ENCODE measurements at places on chromosomes 12 and 14. TPM values are rescaled to one million over a fixed set of nuclear protein-coding genes. Genes with fewer than 3 reads are reported as not detected.

Gene YAF2
- total RNA-seq = 49.8 TPM

DNA sequence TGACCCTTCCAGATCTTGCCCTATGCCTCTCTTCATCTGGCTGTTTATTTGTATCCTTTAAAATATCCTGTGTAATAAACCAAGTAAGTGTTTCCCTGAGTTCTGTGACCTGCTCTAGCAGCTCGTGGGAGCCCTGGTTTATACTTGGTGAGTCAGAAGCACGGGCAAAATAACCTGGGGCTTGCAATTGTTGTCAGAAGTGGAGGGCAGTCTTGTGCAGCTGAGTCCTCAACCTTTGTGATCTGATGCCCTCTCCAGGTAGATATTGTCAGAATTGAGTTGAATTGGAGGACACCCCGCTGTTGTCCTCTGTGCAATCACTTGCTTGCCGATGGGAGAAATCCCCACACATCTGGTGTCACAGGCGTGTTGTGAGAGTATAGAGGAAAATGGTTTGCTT is 62.5 kb upstream of the PRICKLE1 start:
- no peaks in the 10 kb centered on the region for H3K36me3 ChIP-seq
- no peak overlapping the region for H3K4me3 ChIP-seq
- H3K27ac ChIP-seq = no peak overlapping the region
- no peaks in the 10 kb centered on the region for H3K4me1 ChIP-seq

DNA sequence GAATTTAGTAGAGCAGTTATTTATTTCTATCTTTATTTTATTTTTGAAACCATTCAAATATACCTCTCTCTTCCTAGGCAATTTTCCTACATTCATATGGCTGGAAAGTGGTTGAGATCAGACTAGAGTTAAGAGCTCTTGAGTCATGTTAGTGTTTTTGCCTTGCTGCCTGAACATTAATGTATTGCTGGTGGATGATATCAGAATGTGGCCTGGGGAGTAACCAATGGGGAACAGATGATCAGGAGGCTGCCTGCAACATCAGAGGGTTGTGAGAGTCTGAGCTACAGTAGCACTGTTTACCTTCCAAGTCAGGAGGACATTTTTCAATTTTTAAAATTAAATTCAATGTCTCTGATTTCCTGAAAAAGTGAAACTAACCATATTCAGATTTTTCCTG is 166.3 kb upstream of the TRHDE start:
- no peaks in the 10 kb centered on the region for H3K36me3 ChIP-seq
- no peaks in the 10 kb centered on the region for H3K27me3 ChIP-seq
- no peaks in the 10 kb centered on the region for H3K4me1 ChIP-seq
- H3K27ac ChIP-seq = no peak overlapping the region

DNA sequence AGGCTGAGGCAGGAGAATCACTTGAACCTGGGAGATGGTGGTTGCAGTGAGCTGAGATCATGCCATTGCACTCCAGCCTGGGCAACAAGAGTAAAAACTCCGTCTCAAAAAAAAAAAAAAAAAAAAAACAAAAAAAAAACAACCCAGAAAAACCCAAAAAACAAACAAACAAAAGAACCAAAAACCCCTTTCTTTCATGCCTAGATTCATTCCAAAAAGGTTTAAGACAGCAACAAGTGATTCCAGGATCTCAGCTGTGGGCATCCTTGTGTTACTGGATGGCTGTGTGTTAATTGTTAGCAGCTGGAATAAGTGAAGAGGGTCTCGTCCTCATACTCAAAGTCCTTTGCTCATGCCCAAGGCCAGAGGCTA is 9.4 kb downstream of the GPRC5A start:
- H3K27ac ChIP-seq = peak overlapping the region; percentile 99
- H3K27me3 ChIP-seq = no peaks in the 10 kb centered on the region
- H3K4me3 ChIP-seq = no peak overlapping the region
- peaks cover 2% of the 10 kb centered on the region for H3K4me1 ChIP-seq

GRCh38 chr14:82047777-82048470 is 514.3 kb upstream of the SEL1L start:
- H3K27ac ChIP-seq = no peak overlapping the region
- H3K4me1 ChIP-seq = no peaks in the 10 kb centered on the region
- no peak overlapping the region for H3K4me3 ChIP-seq
- no peak for DNase-seq
- H3K36me3 ChIP-seq = no peaks in the 10 kb centered on the region
- no peaks in the 10 kb centered on the region for H3K27me3 ChIP-seq

DNA sequence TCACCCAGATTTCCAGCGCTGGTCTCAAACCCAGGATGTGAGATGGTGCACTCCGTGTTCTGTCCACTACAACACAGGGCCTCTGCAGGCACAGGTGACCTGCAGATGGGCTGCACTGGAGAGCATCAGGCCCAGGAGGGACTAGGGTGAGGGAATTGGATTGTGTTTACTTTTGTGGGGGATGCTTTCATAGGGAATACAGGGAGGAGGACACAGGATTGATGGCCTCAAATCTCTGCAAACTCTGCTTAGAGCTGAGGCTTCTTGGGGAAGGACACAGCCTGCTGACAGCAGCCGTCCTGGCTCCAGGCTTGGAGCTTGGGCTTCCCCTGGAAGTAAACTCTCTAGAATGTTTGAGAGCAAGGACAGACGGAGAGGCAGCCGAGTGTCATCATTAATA is 57.1 kb downstream of the NTF3 start:
- H3K4me1 ChIP-seq = peaks cover 1% of the 10 kb centered on the region
- no peak for DNase-seq
- H3K27ac ChIP-seq = peak overlapping the region; percentile 99
- no peak overlapping the region for H3K4me3 ChIP-seq

Gene ATXN2
- total RNA-seq = 97.5 TPM

DNA sequence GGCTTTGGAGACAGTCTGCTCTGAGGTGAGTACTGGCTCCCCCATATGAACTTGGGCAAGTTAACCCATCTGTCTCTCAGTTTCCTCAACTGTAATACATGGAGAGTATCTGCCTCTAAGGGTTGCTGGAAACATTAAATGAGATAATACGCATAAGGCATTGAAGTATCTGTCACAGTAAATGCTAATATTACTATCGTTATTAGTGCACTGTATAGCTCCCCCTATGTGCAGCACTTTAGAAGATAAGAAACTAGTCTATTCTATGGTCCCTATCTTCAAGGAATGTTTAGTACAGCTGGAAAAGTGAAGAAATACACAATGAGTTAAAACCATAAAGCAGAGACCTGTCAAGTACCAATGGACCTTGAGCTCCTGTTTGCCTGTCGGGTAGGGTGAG is 51.7 kb upstream of the CFL2 start:
- H3K4me3 ChIP-seq = no peak overlapping the region
- H3K27ac ChIP-seq = no peak overlapping the region
- no peaks in the 10 kb centered on the region for H3K27me3 ChIP-seq
- no peaks in the 10 kb centered on the region for H3K4me1 ChIP-seq
- no peaks in the 10 kb centered on the region for H3K36me3 ChIP-seq

Gene MTA1
- 111 TPM for total RNA-seq

- H3K27ac ChIP-seq = no peak overlapping the region
- H3K27me3 ChIP-seq = no peaks in the 10 kb centered on the region
- no peaks in the 10 kb centered on the region for H3K36me3 ChIP-seq
- DNase-seq = no peak
- no peaks in the 10 kb centered on the region for H3K4me1 ChIP-seq
These were observed 111.0 kb upstream of the PZP start for GRCh38 chr12:9319044-9319841.

GRCh38 chr12:51405801-51406207 is 14.6 kb upstream of the GALNT6 start:
- H3K27ac ChIP-seq = no peak overlapping the region
- DNase-seq = no peak
- no peaks in the 10 kb centered on the region for H3K4me1 ChIP-seq
- H3K4me3 ChIP-seq = no peak overlapping the region

Gene KLRD1
- 6.5 TPM for total RNA-seq

GRCh38 chr14:103887170-103887501 is 39.8 kb upstream of the PPP1R13B start:
- no peaks in the 10 kb centered on the region for H3K27me3 ChIP-seq
- no peak overlapping the region for H3K27ac ChIP-seq
- H3K4me1 ChIP-seq = no peaks in the 10 kb centered on the region
- H3K36me3 ChIP-seq = no peaks in the 10 kb centered on the region
- no peak for DNase-seq

- no peak overlapping the region for H3K27ac ChIP-seq
- H3K4me3 ChIP-seq = no peak overlapping the region
- peaks cover 3% of the 10 kb centered on the region for H3K27me3 ChIP-seq
- H3K36me3 ChIP-seq = no peaks in the 10 kb centered on the region
These were observed 482.8 kb upstream of the TBX3 start for GRCh38 chr12:115166698-115167315.

- H3K27me3 ChIP-seq = no peaks in the 10 kb centered on the region
- H3K4me3 ChIP-seq = no peak overlapping the region
- DNase-seq = no peak
- H3K27ac ChIP-seq = no peak overlapping the region
- H3K4me1 ChIP-seq = no peaks in the 10 kb centered on the region
- H3K36me3 ChIP-seq = peaks cover 8% of the 10 kb centered on the region
These were observed 18.6 kb downstream of the PEX5 start for GRCh38 chr12:7207866-7208625.

DNA sequence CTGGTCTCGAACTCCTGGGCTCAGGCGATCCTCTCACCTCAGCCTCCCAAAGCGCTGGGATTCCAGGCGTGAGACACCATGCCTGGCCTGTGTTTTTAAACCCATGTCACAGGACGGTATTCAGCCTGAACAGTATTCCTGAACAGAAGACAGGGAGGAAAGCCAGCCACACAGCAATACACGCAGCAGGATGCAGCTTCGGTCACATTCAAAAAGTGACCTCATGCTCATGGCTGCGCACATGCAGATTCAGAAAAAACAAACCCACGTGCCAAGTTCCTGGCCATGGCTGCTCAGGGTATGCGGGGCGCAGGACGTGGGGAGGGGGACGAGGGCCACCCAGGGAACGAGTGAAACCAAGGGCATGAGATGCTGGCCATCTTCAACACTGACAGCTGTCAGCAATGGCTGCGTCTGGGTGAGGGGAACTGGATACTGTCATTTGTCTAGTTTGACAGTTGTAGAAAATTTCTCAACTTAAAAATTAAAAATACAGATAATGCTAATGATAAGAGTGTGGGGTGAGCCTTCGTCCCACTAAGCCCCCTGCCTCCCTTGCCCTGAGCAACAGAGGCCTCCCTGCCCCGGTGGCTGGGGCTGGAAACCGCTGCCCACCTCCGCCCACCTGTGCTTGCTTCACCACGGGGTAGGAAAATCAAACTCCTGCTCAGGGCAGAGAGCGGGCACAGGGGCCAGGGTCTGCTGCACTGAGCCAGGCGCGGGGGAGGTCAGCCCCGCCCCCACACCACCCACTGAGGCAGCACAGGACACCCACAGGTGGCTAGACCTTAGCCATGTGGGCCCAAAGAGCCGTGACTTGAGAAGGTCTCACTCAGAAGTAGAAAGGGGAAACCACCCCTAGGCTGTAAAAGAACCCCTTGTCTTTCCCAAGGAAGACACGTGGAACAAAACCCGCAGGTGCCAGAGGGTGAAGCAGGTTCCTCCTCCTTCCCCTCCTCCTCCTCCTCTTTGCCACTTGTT is 84.2 kb downstream of the SCARB1 start:
- no peak overlapping the region for H3K27ac ChIP-seq
- H3K4me3 ChIP-seq = no peak overlapping the region
- no peaks in the 10 kb centered on the region for H3K36me3 ChIP-seq
- no peaks in the 10 kb centered on the region for H3K27me3 ChIP-seq
- DNase-seq = no peak

GRCh38 chr14:23567186-23568020 is at the start of gene AP1G2:
Gene AP1G2, minus strand, starts transcription at chr14:23567791. Its CDS starts 477 bp downstream, at chr14:23567314.
- H3K27me3 ChIP-seq = no peaks in the 10 kb centered on the region
- peak; percentile 92 for DNase-seq

Gene MARK3
- 77.3 TPM for total RNA-seq

Gene NR1H4
- total RNA-seq = not detected

GRCh38 chr12:79747274-79747673 is 56.5 kb upstream of the PAWR start:
- no peak overlapping the region for H3K4me3 ChIP-seq
- H3K27me3 ChIP-seq = no peaks in the 10 kb centered on the region
- H3K27ac ChIP-seq = no peak overlapping the region
- no peaks in the 10 kb centered on the region for H3K4me1 ChIP-seq
- H3K36me3 ChIP-seq = no peaks in the 10 kb centered on the region

DNA sequence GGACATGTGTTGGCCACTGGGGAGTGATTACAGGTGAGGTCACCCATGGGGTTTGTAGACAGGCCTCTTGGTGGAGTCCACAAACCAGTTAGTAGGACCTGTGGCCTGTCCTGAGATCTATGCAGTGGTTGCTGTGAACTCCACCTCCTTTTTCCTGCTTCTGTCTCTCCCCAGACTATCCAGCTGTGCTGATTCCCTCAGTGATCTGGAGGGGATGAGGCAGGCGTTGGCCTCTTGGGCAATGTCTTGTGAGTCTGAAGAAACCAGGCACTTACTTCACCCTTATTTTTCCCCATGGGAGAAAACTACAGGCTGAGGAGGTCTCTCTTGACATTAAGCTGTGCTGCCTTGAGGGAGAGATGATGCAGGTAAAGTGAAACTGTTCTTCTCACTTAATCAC is 257.2 kb upstream of the PRICKLE1 start:
- no peak for DNase-seq
- H3K4me3 ChIP-seq = no peak overlapping the region
- no peaks in the 10 kb centered on the region for H3K4me1 ChIP-seq
- no peaks in the 10 kb centered on the region for H3K27me3 ChIP-seq
- no peak overlapping the region for H3K27ac ChIP-seq

Data from aorta (tissue), 5 donors.